NCI-H1092 treated with DMSO at 0.1 percent for 48 hours (cell line): ENCODE measurements at places on chromosomes 3 and 15.

DNA sequence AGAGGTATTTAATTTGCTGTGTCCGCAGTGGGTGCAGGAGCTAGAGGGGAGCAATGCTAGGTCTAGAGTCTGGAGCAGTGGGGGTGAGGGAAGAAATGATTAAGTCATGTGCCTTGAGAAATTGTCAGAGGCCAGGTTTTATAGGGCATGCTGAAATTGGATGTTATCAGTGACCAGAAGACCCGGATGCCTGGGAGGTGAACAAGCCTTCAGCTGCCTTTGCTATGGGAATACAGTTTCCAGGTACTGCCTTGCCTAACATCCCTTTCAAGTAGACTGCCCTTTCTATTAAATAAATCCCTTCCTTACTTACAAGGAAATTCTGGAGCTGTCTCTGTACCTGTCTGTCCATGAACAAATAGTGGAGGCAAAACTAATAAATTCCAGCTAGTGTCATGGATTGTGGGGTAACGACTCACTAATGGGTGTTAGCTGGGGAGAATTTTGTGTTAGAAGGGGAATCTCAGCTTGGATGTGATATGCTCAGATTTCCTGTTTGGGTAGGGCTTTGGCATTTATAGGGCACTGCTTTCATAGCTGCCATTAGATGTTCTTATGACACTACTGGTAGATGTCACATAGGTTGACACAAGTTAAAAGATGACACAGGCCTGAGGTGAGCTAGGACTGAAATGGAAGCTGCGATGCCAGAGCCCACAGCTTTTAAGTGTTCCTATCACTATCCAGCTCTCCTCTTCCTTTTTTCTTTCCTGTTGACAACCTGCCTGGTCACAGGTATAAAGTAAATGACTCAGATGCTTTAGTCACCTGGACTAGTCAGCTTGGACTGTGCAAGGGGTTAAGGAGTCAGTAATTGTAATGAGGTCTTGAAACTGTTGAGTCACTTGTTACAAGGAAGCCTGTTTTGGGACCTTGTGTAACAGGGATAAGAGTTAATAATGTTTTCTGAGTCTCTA is 21.3 kb downstream of the CHD2 start:
- DNase-seq = no peak

- no peak for DNase-seq
Measured at GRCh38 chr15:68186671-68187397, 18.3 kb downstream of the CALML4 start.

GRCh38 chr3:42690766-42691680 is 5.7 kb downstream of the KLHL40 start:
- no peak for DNase-seq

- no peak for DNase-seq
Measured at GRCh38 chr15:76380249-76380648, 43.7 kb downstream of the ISL2 start.

DNA sequence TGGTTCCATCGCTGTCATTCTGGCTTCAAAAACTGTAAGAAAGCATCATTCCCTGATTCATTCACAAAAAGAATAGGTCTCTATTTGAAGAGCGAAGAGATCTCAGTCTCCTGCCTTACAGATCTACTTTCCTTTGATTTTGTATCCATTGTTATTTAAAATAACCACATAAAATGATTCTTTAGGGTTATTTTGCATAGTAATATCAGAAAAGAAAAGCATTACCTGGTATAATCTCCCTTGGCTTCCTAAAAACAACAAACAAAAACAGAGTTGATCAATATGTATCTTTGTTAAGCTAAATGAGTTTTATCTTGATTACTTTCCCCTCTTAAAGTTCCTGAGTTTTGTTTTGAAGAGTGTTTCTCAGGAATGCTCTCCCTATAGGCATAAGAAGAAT is 126.6 kb upstream of the LMOD3 start:
- no peak for DNase-seq

GRCh38 chr3:98433764-98434163 is 29.2 kb upstream of the OR5K1 start:
- DNase-seq = no peak

GRCh38 chr3:17340693-17341092 is 401.7 kb downstream of the TBC1D5 start:
- no peak for DNase-seq
